GM12891 (cell line): ENCODE measurements at places on chromosomes 1 and 21.

GRCh38 chr1:218330043-218330623 lies 15.0 kb upstream of the TGFB2 start:
- no peak for DNase-seq

DNA sequence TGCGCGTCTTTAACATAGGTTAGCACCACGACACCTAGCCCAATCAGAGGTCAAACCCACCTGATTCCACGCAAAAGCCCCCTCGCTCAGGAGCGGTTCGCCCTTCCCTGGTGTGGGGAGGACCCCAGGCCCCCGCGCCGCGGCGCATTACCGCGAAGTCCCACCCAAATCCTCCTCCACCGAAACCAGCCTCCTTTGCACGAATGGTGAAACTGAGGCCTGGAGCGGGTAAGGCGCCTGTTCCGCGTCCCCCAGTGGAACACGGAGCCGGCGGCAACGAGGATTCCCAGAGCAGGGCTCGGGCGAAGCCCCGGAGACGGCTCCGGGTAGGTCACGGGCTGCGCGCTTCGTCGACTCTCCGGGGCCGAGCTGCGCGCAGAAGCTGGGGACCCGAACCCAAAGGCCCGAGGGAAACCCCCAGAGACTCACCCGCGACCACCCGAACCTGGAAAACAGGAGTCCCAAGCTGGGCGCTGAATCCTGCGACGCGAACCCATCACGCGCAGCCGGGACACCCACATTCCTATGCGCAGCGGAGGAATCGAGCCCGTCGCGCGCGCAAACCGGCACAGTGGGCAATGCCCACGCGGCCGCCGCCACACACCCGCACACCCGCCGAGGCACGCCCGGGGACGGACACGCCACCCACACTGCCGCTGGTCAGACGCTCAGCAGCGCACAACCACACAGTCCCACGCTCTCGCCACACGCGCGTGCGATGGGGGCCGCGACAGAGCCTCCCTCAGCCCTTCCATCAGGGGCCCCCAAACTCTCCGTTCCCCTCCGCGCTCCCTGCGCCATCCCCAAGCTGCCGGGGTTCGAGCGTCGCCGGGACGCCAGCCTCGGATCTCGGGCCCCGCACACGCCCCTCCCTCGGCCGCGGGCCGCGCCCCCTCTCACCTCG lies 507 bp downstream of the GLIS1 start:
- peak; percentile 21 for DNase-seq

DNA sequence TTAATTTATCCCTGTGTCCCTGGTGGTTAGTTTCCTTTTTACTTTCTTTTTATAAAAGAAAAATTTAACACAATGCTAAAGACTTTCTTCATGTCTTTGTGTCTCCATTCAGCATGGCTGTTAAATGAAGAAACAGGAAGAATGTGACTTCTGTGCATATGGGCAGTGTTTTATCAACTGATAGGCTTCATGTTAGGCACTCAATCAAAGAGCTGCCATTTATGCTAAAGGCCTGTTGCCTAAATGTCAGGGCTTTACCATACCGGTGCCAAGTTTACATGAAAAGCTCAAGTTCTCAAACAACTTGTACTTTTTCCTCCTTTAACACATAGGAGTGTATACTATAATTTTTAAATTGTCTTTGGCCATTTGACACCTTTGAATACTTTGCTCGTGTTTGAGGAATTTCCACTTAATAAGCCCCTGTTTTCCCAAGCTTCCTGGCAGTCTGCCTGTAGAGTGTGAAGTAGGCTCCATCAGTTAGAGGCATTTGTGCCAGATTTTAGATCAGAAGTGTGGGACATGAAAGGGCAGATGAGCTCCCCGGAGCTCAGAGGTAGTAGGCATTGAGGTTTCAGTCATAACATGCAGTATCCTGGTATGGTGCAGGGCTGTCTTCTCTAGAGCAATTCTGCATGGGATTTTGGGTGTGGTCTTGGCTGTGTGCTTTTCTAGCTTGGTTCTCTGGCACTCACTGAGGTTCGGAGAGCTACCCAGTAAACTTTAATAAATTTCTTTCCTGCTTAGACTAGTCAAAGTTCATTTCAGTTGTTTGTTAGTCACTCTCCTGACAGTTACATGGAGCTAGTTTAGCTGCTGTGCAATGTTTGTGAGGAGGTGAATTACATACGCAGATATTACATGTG lies 119.0 kb downstream of the LEPR start:
- DNase-seq, result no peak

DNA sequence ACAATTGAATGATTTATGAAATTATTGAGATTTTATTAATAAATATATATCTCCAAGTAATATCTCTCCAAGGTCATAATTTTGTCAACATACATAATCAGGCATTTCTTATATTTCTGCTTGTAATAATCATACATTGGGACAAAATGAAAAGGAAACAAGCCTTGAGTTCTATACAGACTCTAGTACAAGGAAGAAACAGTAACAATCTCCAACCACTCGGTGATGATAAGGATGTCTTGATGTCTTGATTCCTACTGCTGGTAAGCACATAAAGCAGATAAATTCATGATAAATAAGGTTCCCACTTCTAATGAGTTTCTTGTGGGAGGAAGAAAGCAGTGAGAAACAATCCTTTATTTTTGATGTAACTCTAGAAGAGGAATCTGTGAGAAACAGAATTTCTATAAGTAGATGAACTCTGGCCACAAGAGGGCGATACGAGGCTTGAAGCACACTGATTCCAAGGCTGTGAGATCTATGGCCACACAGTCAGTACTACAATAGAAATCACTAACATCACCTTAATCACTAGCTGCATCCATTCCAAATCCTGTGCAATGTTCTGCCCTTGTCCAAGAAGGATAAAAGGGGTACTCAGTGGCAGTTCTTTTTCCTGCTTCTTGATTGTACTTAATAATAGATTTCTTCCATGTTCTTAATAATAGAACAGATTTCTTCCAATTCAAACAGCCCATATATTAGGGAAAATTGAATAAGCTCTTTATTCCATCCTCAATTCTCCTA lies 41.4 kb upstream of the LRRC8B start:
- DNase-seq, result peak; percentile 29

DNA sequence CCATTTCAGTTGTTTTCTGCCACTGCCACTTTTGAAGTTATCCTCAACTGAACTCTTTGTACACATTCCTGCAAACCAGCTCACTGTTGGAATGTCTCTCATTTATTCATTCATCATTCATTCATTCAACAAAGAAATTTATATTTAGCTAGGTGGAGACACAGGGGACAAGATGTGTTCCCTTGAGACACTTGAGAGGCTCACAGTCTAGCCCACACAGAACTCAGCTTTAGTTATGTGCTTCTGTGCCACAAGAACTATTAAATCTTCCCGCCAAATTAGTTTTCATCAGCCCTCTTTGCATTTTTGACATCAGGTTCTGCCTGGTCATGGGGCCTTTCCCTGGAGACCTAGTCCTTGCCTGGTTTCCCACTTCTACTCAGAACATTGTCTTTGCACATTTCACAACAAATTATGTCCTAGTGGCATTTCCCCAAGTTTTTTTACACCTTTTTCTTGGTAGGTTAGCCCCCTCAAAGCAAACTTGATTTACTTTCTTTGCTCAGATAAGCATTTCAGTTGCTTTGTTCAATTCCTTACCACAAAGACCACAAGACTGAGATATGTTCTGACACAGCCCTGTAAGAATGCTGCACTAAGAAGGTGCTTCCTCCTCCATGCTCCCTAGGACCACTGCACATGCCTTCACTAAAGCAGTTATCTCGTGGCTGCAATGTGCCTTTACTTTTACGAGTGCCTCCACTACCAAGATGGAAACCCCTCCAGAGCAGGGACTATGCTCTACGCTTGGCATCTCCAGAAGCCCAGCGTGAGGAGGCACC lies 31.0 kb downstream of the ILDR2 start:
- DNase-seq, result no peak

- no peak for DNase-seq
Observed at GRCh38 chr1:57522575-57522974, 98.7 kb upstream of the DAB1 start.

DNA sequence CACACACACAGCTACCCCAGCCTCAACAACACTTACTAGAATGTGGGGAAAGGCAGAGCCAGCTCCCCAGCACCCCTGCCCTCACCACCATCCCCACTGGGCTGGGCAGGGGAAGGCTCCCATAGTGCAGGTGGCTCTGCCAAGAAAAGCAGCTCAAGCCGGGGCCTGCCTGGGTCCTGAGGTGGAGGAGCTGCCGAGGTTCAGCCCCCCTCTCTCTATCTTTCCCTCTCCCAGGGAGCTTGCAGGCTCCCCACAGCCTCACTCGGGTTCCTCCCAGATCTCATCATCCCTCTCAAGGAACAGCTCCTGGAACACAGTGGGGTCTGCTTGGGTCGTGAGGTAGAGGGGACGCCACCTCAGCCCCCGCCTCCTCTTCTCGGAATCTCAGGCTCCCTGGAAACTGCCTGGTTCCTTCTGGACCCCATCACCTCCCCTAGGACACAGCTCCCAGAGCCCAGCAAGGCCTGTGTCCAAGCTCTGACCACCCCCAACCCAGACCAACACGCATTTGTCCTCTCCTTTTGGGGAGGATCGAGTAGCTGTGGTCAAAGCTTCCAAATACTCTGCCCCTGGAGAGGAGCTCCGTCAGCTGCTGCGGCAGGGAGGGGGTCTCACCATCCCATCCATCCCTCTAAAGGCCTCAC lies 704 bp downstream of the S100A16 start:
- DNase-seq, result no peak

DNA sequence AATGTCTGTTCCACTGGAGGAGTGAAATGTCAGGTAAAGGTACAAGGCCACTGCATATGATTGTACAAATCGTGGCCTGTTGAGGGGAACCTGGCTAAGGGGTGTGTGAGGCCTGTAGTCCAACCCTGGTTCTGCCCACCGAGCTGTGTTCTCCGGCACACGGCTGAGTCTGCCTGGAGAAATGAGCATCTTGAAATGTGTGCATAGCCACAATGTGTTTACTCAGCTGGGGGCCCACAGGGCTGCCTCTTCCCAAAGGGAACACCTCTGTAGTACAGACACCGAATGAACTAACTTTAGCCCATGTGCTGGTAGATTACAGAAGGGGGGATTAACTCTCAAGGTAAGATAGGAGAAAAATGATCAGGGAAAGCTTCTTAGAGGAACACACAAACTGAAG lies 30.2 kb downstream of the AK4 start:
- DNase-seq, result no peak

- no peak for DNase-seq
Observed at GRCh38 chr1:171742577-171742922, 685 bp upstream of the VAMP4 start.

DNA sequence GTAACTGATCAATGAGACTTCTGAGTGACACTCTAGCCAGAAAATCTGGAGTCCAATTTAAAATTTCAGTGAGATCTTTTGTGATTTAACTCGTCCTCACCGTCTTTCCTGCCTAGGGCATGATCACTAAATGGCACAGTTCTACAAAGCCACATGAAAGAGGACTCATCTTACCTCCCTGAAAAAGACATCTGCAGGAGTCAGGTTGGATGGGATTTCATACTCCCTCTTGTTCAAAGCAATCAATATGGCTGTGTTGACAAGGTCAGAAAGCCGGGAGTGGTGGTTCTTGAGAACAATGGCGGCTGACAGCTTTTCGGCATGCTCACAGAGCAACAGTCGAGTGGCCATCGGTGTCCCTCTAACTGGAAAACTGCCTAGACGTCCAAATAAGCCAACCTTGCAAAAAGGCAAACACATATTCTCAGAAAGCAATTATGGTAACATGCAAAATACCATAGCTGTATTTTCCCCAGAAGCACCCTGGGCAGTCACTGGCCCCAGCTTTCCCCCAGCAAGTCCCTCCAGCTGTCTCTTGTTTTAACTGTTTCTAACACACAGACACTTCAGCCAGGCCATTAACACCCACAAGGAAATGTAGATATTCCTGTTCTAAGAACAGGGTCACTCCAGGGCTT lies 36.6 kb upstream of the ACTA1 start:
- no peak for DNase-seq

- DNase-seq, result no peak
Observed at GRCh38 chr1:55716610-55717009, 501.4 kb upstream of the USP24 start.

GRCh38 chr1:27600498-27601175 lies 3.3 kb downstream of the AHDC1 start:
- no peak for DNase-seq

GRCh38 chr1:12454406-12455391 lies 163.3 kb downstream of the DHRS3 start:
- no peak for DNase-seq

- no peak for DNase-seq
Observed at GRCh38 chr1:200180821-200181220, 153.3 kb downstream of the NR5A2 start.

- DNase-seq, result no peak
Observed at GRCh38 chr21:42424914-42425541, 21.3 kb downstream of the UBASH3A start.

- DNase-seq, result no peak
Observed at GRCh38 chr1:40421431-40422384, 28.6 kb upstream of the ZFP69B start.

GRCh38 chr1:184385865-184386311 lies 941 bp upstream of the C1orf21 start:
- DNase-seq, result no peak

DNA sequence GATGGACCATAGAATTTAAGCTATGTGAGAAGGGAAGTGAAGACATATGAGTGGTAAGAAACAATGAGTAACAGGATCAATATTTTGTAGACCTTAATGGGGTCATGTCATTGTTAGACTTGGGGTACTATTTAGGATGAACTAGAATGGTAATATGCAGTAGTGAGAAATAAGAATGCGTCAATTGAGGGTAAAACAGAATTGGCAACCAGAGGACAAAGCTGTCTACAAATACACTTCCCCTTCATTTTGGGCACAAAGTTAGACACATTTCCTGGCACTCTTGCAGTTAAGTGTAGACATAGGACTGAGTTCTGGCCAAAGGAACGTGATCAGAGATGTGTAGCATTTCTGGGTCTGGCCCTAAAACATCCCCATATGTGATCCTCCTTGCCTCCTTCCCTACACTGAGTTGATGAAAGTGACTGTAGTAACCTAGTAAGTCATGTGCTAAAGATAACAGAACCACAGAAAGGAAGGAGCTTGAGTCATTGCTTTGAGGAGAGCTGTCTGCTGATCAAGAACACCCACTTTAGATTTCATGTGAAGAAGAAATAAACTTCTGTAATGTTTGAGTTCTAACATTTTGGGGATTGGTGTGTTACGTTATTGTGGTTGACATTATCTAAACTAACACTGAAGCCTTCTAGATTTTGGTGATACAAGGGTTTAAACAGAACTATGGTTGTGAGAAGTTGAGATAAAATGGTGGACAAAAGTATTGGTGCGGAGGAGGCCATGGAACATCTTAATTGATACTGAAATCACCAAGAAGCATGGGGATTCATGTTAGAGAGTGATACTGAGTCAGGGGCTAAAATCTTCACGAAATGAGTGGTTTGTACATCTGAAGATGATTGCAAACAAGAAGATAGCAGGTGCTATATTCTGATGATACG lies 41.7 kb downstream of the CD55 start:
- DNase-seq, result no peak

- DNase-seq, result no peak
Observed at GRCh38 chr1:177340601-177341067, 169.9 kb downstream of the BRINP2 start.

GRCh38 chr1:46110521-46110920 lies 21.9 kb downstream of the PIK3R3 start:
- no peak for DNase-seq

GRCh38 chr1:3284691-3285090 lies 169.8 kb upstream of the ARHGEF16 start:
- DNase-seq, result no peak
